ENCODE measurements at places on chromosomes 16 and 17.

- no peak overlapping the region for H3K27ac ChIP-seq
- no peaks in the 10 kb centered on the region for H3K36me3 ChIP-seq
- H3K4me1 ChIP-seq, result no peaks in the 10 kb centered on the region
- H3K27me3 ChIP-seq, result no peaks in the 10 kb centered on the region
These were observed 32.4 kb downstream of the RAB11FIP3 start for GRCh38 chr16:457732-458400.

GRCh38 chr17:67281053-67281452, 36.1 kb upstream of the HELZ start:
- H3K4me1 ChIP-seq, result no peaks in the 10 kb centered on the region
- no peaks in the 10 kb centered on the region for H3K27me3 ChIP-seq
- no peak for DNase-seq
- H3K27ac ChIP-seq, result no peak overlapping the region

GRCh38 chr16:55133654-55134053, 190.3 kb upstream of the IRX6 start:
- DNase-seq, result no peak
- H3K4me3 ChIP-seq, result no peak overlapping the region

GRCh38 chr16:58054289-58054688, 28.7 kb downstream of the MMP15 start:
- H3K4me1 ChIP-seq, result no peaks in the 10 kb centered on the region
- H3K36me3 ChIP-seq, result no peaks in the 10 kb centered on the region
- H3K27me3 ChIP-seq, result no peaks in the 10 kb centered on the region
- H3K4me3 ChIP-seq, result no peak overlapping the region

GRCh38 chr16:70684146-70685060, 1.4 kb downstream of the MTSS2 start:
- no peaks in the 10 kb centered on the region for H3K36me3 ChIP-seq
- no peak overlapping the region for H3K4me3 ChIP-seq
- no peak for DNase-seq
- no peak overlapping the region for H3K27ac ChIP-seq
- H3K4me1 ChIP-seq, result peaks cover 7% of the 10 kb centered on the region

GRCh38 chr16:4384509-4384942, 12.9 kb downstream of the VASN start:
- no peaks in the 10 kb centered on the region for H3K27me3 ChIP-seq
- H3K27ac ChIP-seq, result no peak overlapping the region
- H3K36me3 ChIP-seq, result peaks cover 51% of the 10 kb centered on the region

GRCh38 chr16:3149630-3150345, 15.0 kb downstream of the ZNF213 start:
- DNase-seq, result peak; percentile 41
- peak overlapping the region; percentile 77 for H3K4me3 ChIP-seq
- no peaks in the 10 kb centered on the region for H3K36me3 ChIP-seq
- peaks cover 27% of the 10 kb centered on the region for H3K4me1 ChIP-seq
- no peaks in the 10 kb centered on the region for H3K27me3 ChIP-seq
